ENCODE measurements at places on chromosomes 16 and 17.

GRCh38 chr17:15266325-15267125 lies 1.4 kb upstream of the PMP22 start:
- DNase-seq: no peak

- DNase-seq: no peak
These were observed 9.2 kb upstream of the BAIAP2 start for GRCh38 chr17:81025741-81026129.

GRCh38 chr17:60590070-60590469 lies 9.9 kb upstream of the PPM1D start:
- DNase-seq: no peak

- no peak for DNase-seq
These were observed 203.7 kb downstream of the LGALS9B start for GRCh38 chr17:20263595-20263994.

GRCh38 chr17:81334391-81334901 lies 39.3 kb upstream of the SLC38A10 start:
- DNase-seq: no peak

GRCh38 chr16:35744084-35744483 lies 2284.7 kb downstream of the TP53TG3F start:
- no peak for DNase-seq

DNA sequence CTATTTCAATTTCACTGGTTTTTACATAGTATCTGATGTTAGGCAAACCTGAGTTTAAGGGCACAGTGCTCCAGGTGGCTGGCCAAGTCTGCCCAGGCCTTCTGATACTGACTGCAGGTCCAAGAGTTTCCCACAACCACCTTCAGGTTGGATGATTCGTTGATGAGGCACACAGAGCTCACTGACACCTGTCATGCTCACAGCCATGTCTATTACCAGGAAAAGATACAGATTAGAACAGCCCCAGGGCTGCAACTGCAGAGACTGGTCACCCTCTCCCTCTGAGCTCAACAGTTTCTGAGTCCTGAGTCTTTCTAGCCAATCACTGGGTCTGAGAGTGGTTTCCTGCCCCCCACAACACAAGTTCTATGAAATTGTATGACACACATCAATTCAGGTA lies 37.2 kb downstream of the MEAK7 start:
- no peak for DNase-seq

GRCh38 chr17:38815576-38816193 lies 9.4 kb downstream of the CWC25 start:
- no peak for DNase-seq

DNA sequence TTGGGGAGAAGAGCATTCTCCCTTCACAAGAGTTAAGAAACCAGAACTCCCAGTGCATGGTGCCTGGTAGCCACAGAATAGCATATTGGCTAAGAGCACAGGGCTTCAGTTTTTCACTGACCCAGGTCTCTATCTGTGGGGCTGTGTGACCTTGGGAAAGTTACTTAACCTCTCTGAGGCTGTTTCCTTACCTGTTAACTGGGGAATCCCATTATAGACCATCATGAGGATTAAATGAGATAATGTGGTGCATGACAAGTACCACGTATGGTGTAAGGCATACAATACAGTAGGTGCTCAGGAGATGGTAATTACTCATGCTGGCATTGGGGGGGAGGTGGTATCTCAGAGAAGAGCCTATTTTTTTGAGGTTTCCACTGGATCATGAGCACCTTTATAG lies 33.6 kb downstream of the BEAN1 start:
- DNase-seq: no peak

DNA sequence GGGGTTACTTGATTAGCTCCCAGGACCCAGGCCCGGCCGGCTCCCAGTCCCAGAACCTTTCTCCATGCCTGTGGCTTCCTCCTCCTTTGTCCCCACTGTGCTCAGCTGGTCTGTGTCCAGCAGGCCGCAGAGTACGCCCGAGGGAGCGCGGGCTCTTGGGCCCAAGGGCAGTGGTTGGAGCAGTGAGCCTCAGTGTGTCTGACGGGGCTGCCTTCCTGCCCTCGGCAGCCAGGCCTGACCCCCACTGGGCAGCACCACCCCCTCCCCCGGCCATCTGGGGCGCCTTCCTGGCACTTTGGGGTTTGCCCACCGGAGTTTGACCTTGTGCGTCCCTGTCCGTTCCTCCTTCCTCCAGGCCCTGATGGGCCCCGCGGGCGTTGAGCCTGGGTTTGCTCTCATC lies 62.4 kb upstream of the PVALEF start:
- DNase-seq: no peak

DNA sequence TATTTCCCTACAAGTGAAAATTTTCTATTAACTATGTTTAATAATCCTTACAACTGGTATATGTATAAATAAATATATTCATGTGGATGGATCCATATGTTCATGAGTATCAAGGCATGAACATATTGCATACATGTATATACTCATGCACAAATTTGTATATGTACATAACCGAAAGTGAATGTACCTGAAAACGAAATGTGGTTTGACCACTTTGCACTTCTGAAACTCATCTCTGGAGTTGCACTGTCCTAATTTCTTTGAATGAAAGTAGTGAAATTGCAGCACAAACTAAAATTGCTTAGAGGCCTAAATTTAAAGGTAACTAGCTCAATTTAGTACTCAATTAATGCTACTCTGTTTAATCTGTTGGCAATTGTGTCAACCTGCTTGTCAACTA lies 27.4 kb upstream of the GNAO1 start:
- DNase-seq: no peak

- DNase-seq: peak; percentile 15
These were observed 26.9 kb upstream of the RPL38 start for GRCh38 chr17:74176546-74177001.

GRCh38 chr17:71791311-71791710 lies 329.5 kb upstream of the SOX9 start:
- no peak for DNase-seq

DNA sequence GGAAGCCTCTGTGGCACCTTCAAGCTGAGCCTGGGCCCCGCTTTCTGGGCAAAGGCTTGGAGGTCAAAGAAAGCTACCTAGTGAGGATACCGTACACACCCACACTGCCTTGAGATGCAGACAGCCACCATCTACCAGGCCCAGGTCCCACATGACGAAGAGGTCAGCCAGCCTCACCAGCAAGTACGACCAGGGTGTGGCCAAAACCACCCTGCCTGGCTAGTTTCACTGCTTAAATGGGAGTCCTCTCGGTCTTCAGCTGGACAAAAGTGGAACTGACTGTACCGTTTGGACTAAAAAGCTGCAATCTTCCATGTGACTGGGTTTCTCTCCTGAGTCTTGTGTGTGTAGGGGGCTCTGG lies 21.6 kb downstream of the VASN start:
- DNase-seq: no peak

DNA sequence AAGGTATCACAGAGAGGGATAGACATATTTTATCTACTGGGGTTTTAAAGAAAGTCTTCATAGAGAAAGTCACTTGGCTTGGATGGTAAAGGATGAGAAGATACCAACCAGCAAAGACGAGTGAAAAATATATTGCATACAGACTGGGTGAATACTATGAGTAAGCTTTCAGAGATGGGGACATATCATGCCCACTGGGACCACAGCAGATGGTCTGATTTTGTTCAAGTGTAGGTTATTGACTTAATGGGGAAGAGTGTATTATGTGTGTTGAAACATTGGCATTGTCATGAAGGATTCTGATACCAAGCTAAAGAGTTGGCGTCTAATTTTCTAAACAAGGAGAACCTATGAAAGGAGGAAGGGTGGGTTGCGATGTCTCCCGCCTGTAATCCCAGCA lies 13.8 kb upstream of the MMD start:
- DNase-seq: no peak

GRCh38 chr17:7440834-7441195 lies 1.5 kb downstream of the FGF11 start:
- DNase-seq: no peak

GRCh38 chr17:6099492-6099891 lies 29.3 kb downstream of the WSCD1 start:
- no peak for DNase-seq

DNA sequence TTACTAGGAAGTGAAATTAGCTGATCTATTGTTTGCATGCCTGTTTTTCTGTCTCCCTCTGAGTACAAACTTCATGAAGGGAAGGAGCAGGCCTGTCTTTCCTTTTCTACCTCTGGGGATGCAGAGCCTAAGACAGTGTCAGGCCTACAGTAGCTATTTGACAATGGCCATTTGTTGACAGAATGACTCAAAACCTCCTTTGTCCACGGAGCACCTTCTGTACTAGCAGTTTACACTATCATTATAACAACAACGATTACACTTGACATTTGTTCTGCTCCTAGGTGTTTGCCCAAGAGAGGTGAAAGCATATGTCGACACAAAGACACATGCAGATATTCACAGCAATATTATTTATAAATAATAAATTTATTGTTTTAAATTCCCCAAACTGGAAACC lies 132.3 kb upstream of the IRX3 start:
- no peak for DNase-seq

DNA sequence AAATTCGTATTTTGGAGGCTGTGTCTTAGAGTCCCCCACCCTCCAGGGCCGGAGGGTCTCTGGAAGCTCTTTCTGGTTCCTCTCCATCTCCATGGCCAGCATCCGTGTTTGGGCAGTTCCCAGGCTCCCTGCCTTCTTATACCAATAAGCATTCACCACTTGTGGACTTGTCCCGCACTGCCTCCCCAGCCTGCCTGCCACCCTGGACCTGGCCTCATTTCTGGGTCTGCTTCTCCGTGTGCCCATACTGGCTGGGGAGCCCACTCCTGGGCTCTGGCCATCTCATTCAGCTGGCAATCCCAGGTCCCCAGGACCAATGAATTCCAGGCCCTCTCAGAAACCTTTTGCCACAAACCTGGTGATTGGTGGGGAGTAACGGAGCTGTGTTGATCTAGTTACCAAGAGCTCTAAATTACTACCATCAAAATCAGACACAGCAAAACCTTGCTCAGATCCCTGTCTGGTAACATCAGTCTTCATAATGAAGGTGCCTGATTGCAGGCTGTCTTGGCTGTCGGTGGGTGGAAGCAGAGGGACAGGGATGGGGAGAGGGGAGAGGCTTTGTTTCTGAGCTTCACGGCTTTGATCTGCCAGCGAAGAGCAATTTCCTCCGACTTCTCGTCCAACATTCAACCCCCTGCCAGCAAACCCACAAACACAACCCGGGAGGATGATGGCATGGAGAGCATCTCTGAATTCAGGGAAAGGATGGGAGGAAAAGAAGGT lies 27.7 kb upstream of the CRHR1 start:
- DNase-seq: no peak

- DNase-seq: no peak
These were observed 47.9 kb upstream of the TAOK1 start for GRCh38 chr17:29342158-29342765.

DNA sequence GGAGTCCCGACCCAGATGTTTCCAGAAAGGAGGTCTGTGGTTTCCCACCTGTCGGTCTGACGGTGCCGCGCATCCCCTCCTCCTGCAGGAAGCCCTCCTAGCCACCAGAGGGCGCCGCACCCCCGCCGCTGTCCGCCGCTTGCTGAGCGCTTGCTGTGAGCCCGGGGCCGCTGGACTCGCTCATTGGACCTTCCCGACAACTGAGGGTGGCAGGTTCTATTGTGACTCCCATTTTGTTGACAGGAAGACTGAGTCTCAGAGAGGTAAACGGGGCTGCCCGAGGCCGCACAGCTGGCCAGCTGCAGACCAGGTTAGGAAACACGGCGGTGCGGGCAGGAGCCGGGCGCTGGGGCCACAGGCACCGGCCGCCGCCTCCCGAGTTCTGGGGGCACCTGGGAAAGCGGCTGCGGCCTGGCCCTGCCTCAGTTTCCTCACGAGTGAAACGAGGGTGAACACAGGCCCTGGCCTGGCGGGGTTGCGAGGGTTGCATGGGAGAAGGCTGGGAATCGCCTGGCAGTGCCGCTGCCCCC lies 191.1 kb upstream of the CIBAR2 start:
- peak; percentile 71 for DNase-seq

GRCh38 chr17:72492941-72493340 lies 372.1 kb downstream of the SOX9 start:
- DNase-seq: no peak

DNA sequence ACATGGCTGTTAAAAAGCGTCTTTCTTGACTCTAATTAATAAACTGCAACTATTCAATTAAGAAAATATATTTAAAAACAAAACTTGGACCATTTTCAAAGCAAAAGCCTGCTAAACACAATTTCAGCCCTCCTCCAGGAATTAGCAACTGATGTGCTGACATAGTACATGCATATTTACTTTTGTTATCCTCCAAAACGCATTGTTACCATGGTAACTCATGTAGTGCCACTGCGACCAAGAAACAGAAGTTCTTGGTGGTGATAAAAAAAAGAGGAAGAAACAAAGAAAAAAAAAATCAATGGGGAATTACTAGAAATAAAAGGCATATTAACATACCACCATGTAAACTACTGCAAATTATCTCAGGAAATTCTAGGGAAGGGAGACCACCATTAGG lies 793.4 kb upstream of the CDH8 start:
- no peak for DNase-seq

DNA sequence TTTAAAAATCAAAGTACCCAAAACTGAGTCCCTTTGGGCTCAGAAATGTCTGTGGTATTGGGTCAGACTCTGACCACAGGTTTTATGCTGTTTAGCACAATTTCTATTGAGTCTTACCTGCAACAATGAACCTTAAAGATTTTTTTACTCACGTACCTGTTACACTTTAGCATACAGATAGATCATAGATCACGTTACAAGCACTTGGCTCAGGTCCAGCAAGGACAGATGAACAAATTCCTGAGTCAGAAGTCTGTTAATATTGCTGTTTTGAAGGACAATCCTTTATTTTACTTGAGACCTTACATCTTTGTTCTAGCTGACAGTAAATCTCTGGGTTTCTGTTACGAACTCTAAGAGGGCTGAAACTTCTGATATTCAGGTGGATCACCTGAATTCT lies 12.8 kb downstream of the SLC7A6OS start:
- DNase-seq: no peak

DNA sequence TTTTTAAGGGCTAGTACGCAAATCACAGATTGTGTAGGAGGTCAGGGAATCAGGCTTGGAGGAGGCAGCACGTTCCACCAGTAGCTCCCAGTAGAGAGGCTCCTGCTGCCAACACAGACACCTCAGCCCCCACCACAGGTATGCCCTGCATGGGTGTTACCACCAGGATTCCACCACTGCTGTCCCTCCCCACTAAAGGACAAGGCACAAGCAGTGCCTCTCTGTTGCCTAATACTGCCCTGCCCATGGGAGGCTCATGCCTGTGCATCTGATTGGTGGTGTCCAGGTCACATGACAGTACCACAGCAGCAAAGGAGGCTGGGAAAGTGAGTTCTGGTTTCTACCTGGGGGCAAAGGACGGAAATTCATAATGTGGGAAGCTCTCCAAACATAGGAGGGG lies 33.6 kb upstream of the CACNG4 start:
- no peak for DNase-seq

GRCh38 chr17:17742688-17743390 lies 61.6 kb downstream of the RAI1 start:
- no peak for DNase-seq

Data from stimulated activated CD4-positive, alpha-beta T cell treated with anti-CD3 and anti-CD28 coated beads, TNF-alpha, amount 100 ng/mL, for 1 hour (primary cell).